IMR-90 (cell line): ENCODE measurements at places on chromosomes 6 and 20. TPM values are rescaled to one million over a fixed set of nuclear protein-coding genes. Genes with fewer than 3 reads are reported as not detected.

Gene C20orf144
- under 0.01 TPM in 2 replicates for total RNA-seq

Gene ENPP4
- under 0.01 TPM in 2 replicates for total RNA-seq

Gene PRL
- not detected in 2 replicates for total RNA-seq

Gene SNAP91
- not detected in 2 replicates for total RNA-seq

Gene GHRH
- total RNA-seq: not detected in 2 replicates

Gene NCOA5
- total RNA-seq: 20.6 and 22.5 TPM in 2 replicates

Gene CENPW
- total RNA-seq: 8.2 and 15.0 TPM in 2 replicates

Gene BNIP5
- total RNA-seq: not detected in 2 replicates

Gene MEI4
- total RNA-seq: not detected in 2 replicates
